ENCODE measurements at places on chromosomes 16 and 17.

DNA sequence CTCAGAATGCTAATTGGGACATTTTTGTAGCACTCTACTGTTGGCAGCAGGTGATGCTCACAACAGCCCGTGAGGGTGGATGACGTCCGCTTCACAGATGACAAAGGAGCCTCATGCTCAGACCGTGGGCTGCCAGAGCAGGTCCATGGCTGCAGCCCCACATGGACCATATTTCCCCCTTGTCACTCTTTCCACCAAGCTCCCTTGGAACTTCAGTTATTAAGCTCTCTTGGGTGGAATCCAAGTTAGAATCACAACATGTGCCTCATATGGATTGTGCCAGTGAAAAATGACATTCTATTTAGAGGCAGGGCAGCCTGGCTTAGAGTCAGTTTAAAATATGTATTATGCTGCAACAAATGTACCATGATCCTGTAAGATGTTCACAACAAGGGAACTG lies 33.2 kb upstream of the STH start:
- DNase-seq = no peak

GRCh38 chr16:87619360-87620200 lies 17.3 kb downstream of the JPH3 start:
- no peak for DNase-seq

GRCh38 chr17:76805319-76805718 lies 62.9 kb upstream of the MGAT5B start:
- DNase-seq = no peak

- DNase-seq = no peak
These were observed 130.4 kb upstream of the MON1B start for GRCh38 chr16:77060614-77061013.

- no peak for DNase-seq
These were observed 37.8 kb upstream of the ADGRG1 start for GRCh38 chr16:57590654-57591085.

DNA sequence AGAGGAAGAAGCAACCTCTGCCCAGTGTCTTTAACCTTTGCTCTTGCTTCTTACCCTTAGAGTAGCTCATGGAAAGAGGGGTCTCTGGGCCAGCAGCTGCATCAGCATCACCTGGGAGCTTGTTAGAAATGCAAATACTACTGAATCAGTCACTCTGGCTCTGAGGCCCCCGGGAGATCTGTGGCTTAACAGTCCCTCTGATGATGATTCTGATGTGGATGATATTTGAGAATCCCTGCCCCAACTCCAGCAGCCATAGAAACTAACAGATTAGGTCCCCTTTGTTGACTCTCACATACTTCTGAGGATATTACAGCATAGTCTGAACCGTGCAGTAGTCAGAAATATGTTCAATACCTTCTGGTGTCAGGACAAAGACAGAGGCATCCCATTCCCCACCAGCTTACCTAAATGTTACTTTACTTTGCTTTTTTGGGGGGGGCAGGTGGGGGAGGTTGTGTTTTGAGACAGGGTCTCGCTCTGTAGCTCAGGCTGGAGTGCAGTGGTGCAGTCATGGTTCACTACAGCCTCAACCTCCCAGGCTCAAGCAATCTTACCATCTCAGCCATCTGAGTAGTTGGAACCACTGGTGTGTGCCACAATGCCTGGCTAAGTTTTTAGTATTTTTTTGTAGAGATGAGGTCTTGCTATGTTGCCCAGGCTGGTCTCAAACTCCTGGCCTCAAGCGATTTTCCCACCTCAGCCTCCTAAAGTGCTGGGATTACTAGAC lies 220.1 kb downstream of the CCDC182 start:
- DNase-seq = no peak

DNA sequence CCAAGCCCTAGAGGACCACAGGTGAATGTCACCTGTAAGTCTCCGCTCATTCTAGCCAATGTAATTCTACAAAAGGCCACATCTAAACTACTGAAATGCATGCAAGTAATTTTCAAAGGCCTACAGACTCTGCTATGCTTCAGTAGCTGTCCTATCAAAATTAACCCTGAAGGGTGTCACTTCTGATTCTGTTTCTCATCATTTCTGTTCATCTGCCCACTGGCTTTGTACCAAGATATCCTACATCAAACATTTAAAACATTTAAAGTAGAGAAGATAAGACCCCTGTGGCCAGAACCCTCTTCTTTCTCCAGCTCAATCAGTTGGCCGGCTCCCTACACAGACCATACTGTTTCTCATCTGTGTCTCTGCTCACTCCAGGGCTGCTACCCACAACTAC lies 21.5 kb downstream of the PHF12 start:
- no peak for DNase-seq

DNA sequence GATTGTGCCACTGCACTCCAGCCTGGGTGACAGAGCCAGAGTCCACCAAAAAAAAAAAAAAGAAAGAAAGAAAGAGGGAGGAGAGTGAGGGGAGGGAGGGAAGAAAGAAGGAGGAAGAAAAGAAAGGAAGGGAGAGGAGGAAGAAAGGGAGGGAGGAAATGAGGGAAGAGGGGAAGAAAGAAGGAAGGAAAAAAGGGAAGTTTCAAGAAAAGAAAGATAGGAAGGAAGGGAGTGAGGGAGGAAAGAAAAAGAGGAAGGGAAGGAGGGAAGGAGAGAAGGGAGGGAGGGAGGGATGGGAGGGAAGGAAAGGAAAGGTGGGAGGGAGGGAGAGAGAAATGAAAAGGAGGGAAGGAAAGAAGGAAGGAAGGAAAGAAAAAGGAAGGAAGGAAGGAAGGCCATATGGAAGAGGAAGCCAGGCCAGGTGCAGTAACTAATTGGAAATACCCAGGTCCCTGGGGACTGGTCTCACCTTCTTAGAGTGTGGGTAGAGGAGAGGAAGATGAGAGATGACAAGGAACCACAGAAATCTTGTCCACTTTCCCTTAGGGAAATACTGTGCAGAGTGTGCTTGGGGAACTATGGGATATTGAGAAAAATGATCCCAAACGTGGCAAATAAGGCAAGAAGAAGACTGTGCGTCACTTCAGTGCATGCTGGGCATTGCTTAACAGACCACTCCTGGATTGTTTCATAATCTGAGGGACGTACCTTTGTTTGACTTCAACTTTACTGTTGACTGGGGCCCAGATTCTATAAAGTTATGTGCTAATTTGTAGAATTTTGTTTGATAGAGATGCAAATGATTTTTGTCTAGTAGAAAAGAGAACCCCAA lies 15.1 kb upstream of the CSNK2A2 start:
- no peak for DNase-seq

DNA sequence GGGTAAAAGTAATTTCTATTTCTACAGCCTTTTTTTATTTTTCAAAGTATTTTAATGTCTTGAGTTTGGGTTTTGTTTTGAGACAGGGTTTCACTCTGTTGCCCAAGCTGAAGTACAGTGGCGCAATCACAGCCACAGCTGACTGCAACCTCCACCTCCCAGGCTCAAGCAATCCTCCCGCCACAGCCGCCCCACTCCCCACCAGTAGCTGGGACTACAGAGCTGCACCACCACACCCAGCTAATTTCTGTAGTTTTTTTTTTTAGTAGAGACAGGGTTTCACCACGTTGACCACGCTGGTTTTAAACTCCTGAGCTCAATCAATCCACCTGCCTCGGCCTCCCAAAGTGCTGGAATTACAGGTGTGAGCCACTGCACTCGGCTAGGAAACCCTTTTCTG lies 44.0 kb downstream of the TUBD1 start:
- DNase-seq = peak; percentile 67

DNA sequence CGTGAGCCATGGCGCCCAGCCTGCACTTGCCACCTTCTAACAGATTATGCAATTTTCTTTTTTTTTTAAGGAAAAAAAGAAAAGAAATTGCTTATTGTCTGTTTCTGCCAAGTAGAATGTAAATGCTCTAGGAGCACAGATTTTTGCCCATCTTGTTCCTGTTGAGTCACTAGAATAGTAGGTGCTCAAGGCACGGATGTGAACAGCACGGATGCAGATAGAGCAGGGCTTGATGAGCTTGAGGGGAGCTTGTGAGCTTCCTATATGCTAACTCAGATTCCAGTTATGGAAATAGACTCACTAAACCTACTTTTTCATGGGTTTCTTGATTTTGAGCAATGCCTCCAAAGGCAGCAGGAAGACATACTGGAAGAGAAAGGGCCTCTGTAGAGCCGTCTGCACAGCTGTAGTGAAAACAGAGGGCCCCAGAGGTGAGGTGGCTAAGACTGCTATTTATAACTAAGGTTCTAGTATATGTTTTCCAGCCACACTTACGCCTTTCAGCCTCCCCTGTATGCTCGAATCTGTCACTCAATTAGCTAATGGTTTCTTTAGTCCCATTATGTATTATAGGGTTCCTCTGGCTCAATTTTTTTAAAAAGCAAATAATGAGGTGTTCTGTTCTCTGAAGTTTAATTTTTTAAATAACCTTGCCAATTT lies 72.8 kb downstream of the WWP2 start:
- no peak for DNase-seq

DNA sequence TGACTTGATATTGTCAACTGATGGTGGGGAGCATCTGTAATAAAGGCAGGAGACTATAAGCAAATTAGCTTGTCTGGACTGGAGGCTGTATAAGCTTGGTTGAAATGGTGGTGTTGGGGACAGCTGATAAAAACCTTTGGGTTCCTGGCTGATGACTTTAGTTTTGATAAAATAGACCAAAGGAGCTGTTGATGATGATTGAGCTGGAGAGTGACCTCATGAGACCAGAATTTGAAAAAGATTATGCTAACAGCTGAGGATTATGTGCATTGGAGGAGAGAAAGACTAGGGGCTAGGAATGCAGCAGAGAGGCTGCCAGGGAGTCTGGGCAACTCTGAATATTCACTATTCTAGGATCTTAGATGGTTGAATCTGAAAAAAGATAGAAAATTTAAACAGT lies 8.7 kb upstream of the CDC27 start:
- DNase-seq = no peak

GRCh38 chr16:24282141-24282540 lies 26.0 kb downstream of the CACNG3 start:
- no peak for DNase-seq

- DNase-seq = no peak
These were observed 58.5 kb downstream of the NUP93 start for GRCh38 chr16:56788435-56788834.

- DNase-seq = peak; percentile 42
These were observed 14.7 kb downstream of the TMC5 start for GRCh38 chr16:19432429-19432828.

GRCh38 chr17:81838753-81839255 lies 4.0 kb upstream of the PPP1R27 start:
- peak; percentile 64 for DNase-seq

DNA sequence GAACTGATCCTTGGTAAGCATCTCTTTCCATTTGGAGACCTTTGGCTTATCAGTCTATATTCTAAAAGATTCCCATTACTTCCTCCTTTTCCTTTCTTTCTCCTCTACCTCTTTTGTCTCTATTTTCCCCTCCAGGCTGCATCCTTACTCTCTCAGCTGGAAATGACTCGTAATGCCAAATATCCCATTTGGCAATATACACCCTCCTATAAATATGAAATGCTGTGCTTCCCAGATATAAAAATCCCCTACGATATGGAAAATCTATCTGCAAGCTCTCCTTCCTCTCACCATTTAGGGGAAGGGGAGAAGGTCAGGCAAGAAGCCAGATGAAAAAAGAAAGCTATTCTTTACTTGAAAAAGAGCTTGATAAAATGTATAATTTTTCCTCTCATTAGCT lies 39.9 kb downstream of the XPO6 start:
- DNase-seq = no peak

DNA sequence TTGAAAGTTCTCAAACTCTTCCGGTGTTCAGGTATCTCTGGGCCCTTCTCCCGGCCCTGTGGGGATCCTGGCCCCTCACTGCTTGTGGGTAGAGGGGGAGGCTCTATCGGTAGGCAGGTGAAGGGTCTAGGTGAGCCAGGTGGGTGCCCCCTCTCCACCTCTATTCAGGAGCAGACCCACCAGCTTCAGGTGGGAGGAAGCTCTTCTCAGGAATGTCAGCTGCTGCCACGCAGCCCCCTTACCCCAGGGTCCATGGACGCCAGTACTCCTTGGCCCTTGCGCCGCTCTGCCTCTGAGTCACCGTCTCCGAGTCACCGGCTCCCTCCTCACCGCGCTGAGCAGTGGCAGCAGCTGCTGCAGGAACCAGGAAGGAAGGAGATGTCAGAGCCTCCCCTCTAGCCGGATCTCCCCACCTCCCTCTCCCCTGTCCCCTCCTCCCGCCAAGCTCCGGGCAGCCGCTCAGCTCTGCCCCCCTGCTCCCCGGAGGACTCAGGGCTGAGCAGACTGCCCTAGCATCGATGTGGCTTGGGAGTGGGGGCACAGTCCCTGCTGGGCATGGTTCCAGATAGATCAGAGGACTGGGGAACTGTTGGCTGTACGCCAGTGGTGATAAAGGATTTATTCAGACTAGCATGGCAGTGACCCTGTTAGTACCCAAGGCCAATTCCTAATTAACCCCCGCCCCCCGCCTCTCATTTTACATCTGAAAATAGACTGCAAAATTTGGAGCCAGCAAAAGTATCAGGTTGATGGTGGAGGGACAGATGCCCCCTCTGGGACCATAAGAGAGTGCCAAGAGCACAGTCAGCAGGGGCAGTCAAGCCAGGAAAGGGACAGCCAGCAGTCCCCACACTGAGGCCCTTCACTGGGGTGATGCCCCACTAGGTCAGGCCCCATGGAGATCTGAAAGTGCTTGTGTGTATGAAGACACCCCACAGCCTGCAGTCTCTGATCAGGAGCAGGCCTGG lies at the start of gene OSBPL7:
Gene OSBPL7 (minus strand): TSS at position 371 of the 968 bp plus-strand sequence. CDS start 1,516 bp downstream, outside the sequence.
- DNase-seq = peak; percentile 92

DNA sequence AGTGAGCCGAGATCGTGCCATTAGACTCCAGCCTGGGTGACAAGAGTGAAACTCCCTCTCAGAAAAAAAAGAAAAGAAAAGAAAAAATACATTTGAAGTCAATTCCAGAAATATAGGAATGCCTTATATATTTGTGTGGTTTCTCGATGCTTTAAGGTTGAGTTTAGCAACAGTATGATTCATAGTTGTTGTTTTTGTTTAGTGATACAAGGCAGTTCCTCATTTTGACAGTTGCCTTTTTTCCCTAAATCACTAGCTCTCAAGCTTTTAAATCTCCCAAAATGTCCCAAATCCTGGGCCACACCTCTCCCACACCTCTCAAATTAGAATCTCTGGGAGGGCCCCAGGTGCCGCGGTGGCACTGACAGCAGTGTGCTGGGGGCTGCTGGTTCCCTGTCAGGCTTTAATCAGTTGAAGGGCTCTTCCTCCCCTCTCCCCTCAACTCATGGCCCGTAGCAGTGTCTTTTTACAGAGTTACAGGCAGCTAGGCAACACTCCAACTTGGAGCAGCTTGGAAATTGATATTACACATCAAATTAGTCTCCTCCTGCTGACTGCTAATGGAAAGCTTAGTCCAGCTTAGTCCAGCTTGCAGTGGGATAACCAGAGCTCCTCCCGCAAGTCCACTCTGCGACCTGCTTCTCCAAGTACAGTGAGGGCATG lies 58.4 kb downstream of the EPN2 start:
- no peak for DNase-seq
